Large intestine (tissue), 12 donors: ENCODE measurements at places on chromosomes 2 and 18.

GRCh38 chr2:37912616-37913015 lies 12.5 kb upstream of the RMDN2 start:
- no peak for DNase-seq
- no peaks in the 10 kb centered on the region for H3K36me3 ChIP-seq
- no peak overlapping the region for H3K27ac ChIP-seq

GRCh38 chr2:237299906-237300305 lies 114.1 kb downstream of the COL6A3 start:
- peaks cover 11% of the 10 kb centered on the region for H3K4me1 ChIP-seq
- H3K27ac ChIP-seq, result no peak overlapping the region
- H3K4me3 ChIP-seq, result no peak overlapping the region
- H3K27me3 ChIP-seq, result no peaks in the 10 kb centered on the region
- H3K36me3 ChIP-seq, result no peaks in the 10 kb centered on the region

GRCh38 chr2:16652296-16653082 lies 13.1 kb downstream of the CYRIA start:
- no peaks in the 10 kb centered on the region for H3K36me3 ChIP-seq
- H3K27me3 ChIP-seq, result no peaks in the 10 kb centered on the region
- DNase-seq, result no peak
- no peak overlapping the region for H3K4me3 ChIP-seq
- H3K4me1 ChIP-seq, result no peaks in the 10 kb centered on the region
- H3K27ac ChIP-seq, result no peak overlapping the region

GRCh38 chr2:46490521-46491141 lies 11.3 kb downstream of the TMEM247 start:
- H3K4me1 ChIP-seq, result peaks cover 8% of the 10 kb centered on the region
- H3K4me3 ChIP-seq, result no peak overlapping the region
- no peak overlapping the region for H3K27ac ChIP-seq
- H3K36me3 ChIP-seq, result no peaks in the 10 kb centered on the region

GRCh38 chr2:46748121-46748520 lies 167.5 kb downstream of the MCFD2 start:
- no peak overlapping the region for H3K4me3 ChIP-seq
- no peaks in the 10 kb centered on the region for H3K27me3 ChIP-seq

- H3K27ac ChIP-seq, result no peak overlapping the region
- H3K4me1 ChIP-seq, result no peaks in the 10 kb centered on the region
- peaks cover 8% of the 10 kb centered on the region for H3K27me3 ChIP-seq
- no peak for DNase-seq
- H3K4me3 ChIP-seq, result no peak overlapping the region
- H3K36me3 ChIP-seq, result no peaks in the 10 kb centered on the region
These were observed 6.3 kb upstream of the RBMS1 start for GRCh38 chr2:160499865-160500264.

DNA sequence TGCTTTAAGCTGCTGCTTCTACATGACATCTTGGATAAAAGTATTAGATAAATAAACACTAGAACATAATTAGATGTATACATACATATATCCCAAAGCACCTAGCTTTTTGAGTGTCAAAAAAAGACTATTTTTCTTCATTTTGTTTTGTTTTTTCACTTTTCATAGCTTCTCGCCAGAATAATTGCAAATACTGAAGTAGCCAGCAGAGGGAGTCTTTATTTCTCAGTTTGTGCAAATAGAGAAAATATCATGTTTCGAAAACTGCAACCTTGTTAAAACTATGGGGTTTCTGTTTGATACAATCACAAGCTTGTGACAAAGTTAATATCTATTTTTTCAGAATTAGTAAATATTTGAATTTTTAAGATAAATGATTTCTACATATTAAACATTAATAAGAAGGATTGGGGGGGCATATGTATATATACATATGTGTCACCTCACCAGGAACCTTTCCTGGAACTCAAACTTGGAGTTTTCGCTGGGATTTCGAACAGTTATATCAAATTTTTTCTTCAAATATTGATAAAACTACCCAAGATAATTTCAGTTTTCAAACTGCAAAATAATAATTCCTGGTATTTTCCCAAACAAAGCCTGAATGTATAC lies 61.0 kb downstream of the GRB14 start:
- no peaks in the 10 kb centered on the region for H3K4me1 ChIP-seq
- no peak overlapping the region for H3K27ac ChIP-seq
- no peak for DNase-seq
- no peaks in the 10 kb centered on the region for H3K36me3 ChIP-seq

GRCh38 chr18:29071869-29072268 lies 894.9 kb upstream of the CDH2 start:
- no peaks in the 10 kb centered on the region for H3K4me1 ChIP-seq
- no peaks in the 10 kb centered on the region for H3K27me3 ChIP-seq
- no peak overlapping the region for H3K4me3 ChIP-seq
- no peak for DNase-seq
- H3K27ac ChIP-seq, result no peak overlapping the region

DNA sequence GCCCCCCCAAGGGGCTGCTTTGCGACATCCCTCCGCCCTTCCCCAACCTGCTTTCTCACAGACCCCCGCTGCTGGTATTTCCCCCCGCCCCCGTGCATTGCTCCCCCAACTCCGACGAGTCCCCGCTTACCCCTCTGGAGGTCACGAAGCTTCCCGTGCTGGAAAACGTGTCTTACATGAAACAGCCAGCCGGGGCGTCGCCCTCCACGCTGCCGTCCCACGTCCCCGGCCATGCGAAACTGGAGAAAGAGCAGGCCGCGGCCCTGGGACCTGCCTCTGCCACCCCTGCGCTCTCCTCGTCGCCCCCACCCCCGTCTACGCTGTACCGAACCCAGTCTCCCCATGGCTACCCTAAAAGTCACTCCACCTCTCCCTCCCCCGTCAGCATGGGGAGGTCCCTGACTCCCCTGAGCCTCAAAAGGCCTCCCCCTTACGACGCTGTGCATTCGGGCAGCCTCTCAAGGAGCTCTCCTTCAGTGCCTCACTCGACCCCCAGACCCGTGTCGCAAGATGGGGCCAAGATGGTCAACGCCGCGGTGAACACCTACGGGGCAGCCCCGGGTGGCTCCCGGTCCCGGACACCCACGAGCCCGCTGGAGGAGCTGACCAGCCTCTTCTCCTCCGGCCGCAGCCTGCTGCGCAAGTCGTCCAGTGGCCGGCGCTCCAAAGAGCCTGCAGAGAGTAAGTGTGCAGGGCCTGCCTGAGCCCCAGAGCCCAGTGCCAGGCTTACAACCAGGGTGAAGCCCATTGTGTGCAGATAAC lies 183.0 kb downstream of the NYAP2 start:
- H3K27ac ChIP-seq, result no peak overlapping the region
- no peak for DNase-seq
- no peaks in the 10 kb centered on the region for H3K36me3 ChIP-seq
- H3K4me1 ChIP-seq, result no peaks in the 10 kb centered on the region
- no peak overlapping the region for H3K4me3 ChIP-seq

DNA sequence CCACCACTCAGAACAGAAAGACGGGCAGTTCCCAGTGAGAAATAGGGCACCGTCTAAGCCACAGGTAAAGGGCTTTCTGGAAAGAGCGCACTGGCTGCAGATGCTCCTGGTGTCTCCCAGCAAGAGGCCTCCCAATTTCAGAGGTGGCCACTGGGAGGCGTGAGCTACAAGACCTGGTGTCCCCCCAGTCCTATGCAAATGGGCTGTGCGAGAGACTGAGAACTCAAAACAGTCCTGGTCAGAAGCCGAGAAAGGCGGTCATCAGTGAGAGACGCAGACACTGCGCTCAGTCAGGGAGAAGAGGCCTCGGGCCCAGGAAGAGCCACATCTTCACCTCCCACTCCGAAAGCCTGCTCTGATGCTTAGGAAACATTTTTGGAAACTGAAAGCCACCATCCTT lies 179.5 kb downstream of the EIPR1 start:
- no peak overlapping the region for H3K27ac ChIP-seq
- H3K4me1 ChIP-seq, result no peaks in the 10 kb centered on the region
- no peak for DNase-seq
- no peaks in the 10 kb centered on the region for H3K27me3 ChIP-seq
- peaks cover 23% of the 10 kb centered on the region for H3K36me3 ChIP-seq

GRCh38 chr2:48693066-48693465 lies 62.5 kb downstream of the LHCGR start:
- H3K4me1 ChIP-seq, result no peaks in the 10 kb centered on the region
- H3K36me3 ChIP-seq, result no peaks in the 10 kb centered on the region
- no peak overlapping the region for H3K4me3 ChIP-seq
- no peak for DNase-seq
- H3K27ac ChIP-seq, result no peak overlapping the region

DNA sequence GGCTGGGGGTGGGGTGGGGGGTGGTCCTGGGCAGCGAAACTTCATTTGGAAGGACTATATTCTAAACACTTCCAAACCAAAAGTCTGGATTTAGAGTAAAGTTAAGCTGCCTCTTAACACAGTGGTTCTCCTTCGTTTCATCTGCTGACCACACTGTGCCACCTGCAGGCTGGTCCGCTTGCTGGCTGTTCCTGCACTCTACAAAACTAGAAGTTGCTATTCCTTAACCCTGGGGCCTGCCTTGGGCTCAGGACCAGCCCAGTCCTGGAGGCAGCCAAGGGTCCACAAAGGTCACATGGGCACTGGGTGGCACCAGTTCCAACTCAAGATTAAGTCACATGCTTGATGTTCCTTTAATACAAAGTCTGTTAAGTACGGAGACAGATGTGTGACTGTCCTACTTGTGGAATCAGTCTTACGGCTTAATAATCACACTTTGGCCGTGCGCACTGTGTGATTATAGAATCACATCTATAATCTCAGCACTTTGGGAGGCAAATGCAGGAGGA lies 195.4 kb downstream of the FAM210A start:
- H3K27me3 ChIP-seq, result no peaks in the 10 kb centered on the region
- no peak overlapping the region for H3K27ac ChIP-seq
- H3K4me1 ChIP-seq, result no peaks in the 10 kb centered on the region
- no peak overlapping the region for H3K4me3 ChIP-seq

- H3K4me1 ChIP-seq, result peaks cover 13% of the 10 kb centered on the region
- DNase-seq, result no peak
- no peaks in the 10 kb centered on the region for H3K27me3 ChIP-seq
- H3K36me3 ChIP-seq, result no peaks in the 10 kb centered on the region
These were observed 172.0 kb downstream of the MIB1 start for GRCh38 chr18:21912339-21913239.

DNA sequence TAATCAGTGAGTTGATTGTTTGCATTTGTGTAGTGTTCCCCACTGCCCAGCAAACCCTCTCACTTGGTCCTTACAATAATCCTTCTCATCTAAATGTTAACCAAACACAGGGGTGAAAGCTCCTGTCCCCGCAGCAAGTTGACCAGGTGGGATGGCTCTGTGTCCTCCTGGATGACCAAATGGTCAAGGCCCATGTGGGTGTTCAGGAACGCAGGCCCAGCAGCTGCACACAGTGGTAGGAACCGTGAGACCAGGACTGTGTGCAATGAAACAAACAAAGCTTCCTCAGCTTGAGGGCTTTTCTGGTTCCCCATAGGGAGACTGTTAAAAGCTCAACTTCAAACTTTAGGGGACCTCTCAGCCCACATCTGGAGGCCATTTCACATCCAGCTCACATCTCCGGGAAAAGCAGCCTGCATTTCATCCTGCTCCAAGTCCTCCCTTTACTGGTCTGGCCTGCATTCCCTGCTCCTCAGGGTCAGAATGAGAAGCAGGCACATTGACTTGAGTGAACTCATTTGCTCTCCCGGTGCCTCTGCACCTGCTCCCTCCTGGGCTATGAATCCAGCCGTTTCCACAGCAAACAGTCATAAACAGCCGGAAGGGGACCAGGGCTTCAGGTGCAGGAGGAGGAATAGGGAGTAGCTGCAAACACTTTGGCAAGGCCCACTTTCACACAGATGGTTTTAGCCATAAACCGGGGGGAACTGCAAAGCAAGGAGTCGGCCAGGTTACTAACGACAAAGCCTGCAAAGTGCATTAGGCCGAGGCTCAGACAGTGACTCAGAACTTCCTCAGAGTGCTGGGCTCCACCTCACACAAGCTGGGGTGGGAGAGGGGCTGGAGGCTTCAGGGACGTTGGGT lies 144.7 kb downstream of the CAPN13 start:
- H3K27me3 ChIP-seq, result no peaks in the 10 kb centered on the region
- peaks cover 8% of the 10 kb centered on the region for H3K4me1 ChIP-seq
- no peak overlapping the region for H3K27ac ChIP-seq
- DNase-seq, result peak; percentile 81
- no peaks in the 10 kb centered on the region for H3K36me3 ChIP-seq
- H3K4me3 ChIP-seq, result no peak overlapping the region

GRCh38 chr18:57621246-57621604 lies 411 bp downstream of the NARS1 start:
- H3K4me3 ChIP-seq, result peak overlapping the region; percentile 62
- H3K27ac ChIP-seq, result peak overlapping the region; percentile 66
- H3K4me1 ChIP-seq, result peaks cover 5% of the 10 kb centered on the region
- no peaks in the 10 kb centered on the region for H3K27me3 ChIP-seq

DNA sequence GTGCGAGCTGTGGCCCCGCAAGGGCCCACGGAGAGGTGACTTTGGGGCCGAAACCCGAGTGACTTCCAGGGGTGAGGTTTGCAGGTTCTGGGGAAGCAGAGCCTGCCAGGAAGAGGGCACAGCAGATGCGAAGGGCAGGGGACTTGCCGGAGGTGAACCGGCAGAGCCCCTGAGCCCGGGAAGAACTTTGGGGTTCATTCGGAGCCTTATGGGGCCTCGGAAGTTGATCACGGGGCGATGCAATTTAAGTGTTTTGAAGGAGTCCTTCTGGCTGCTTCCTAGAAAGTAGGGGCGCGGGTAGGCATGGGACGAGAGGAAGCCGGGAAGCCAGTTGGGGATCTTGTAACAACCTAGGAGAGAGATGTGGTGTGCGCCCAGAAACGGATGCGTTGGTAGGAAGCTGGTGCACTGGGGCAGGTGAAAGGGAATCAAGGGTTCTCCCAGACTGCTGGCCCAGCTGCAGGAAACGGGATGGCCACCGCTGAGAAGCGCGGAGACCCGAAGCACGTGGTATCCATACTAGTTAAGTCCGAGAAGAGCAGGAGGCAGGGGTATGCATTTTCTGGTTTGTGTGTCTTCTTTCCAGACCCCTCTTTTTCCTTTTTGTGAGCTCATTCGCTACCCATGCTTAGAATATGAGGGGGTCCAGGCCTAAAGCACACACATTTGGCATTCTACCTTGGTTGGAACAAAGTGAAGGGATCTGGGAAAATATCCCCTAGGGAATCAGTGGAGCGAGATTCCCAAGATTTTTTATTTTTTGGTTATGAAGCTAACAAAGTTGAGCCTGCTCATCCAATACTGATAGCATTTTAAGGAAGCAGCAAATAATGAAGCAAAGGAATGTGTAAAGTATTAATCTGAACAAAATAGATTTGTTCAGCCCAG lies 758 bp downstream of the SCLY start:
- DNase-seq, result peak; percentile 66
- H3K27ac ChIP-seq, result peak overlapping the region; percentile 84
- peaks cover 33% of the 10 kb centered on the region for H3K4me1 ChIP-seq
- H3K36me3 ChIP-seq, result peaks cover 7% of the 10 kb centered on the region
- H3K27me3 ChIP-seq, result no peaks in the 10 kb centered on the region
- peak overlapping the region; percentile 82 for H3K4me3 ChIP-seq
